Astrocyte of the cerebellum (primary cell): ENCODE measurements at places on chromosomes 7 and 10.

DNA sequence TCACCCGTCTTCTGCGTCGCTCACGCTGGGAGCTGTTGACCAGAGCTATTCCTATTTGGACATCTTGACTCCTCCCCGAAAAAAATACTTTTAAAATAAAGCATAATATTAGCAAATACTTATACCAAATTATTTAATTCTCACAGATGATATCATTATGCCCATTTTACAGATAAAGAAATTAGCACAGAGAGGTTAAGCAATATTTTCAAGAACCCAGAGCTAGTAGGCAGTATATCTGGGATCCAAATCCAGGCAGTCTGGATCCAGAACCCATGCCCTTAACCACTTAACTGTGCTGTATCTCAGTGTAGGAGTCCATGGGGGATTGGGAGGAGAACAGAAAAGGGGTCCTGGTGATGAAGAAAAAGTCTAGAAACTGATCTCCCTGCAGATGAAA, 6.1 kb downstream of the IQUB start:
- DNase-seq = no peak

GRCh38 chr10:34098821-34099567, 716.1 kb downstream of the PARD3 start:
- DNase-seq = no peak

- DNase-seq = no peak
These were observed 155.5 kb upstream of the LRGUK start for GRCh38 chr7:133971625-133972024.

GRCh38 chr7:93014410-93014809, 103.4 kb downstream of the SAMD9 start:
- no peak for DNase-seq

- DNase-seq = no peak
These were observed 116.2 kb downstream of the CAMK1D start for GRCh38 chr10:12465385-12466136.

DNA sequence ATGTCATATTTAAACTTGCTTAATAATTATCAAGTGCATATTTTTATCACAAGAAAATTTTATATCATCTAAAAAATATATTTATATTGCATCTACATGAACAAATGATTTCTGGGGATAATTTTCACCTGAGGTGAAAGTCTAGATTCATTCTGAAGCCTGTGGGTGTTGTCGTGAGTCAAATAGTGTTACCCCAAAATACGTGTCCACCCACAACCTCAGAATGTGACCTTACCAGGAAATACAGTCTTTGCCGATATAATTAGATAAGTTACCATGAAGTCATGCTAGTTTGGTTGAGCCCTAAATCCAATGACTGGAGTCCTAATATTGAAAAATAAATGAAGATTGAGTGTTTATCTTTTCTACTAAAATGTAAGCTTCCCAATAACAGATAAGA, 203.0 kb upstream of the MDFIC start:
- DNase-seq = no peak
